Right atrium auricular region (tissue), 2 donors: ENCODE measurements at places on chromosomes 4 and X.
A peak's percentile ranks its signal among the peaks of the same experiment; 100 is the strongest.

GRCh38 chrX:68193786-68194185 is 239.5 kb downstream of the OPHN1 start:
- DNase-seq = no peak

- DNase-seq = no peak
Measured at GRCh38 chr4:131309628-131310027, 1839.5 kb upstream of the PCDH10 start.

- no peak for DNase-seq
Measured at GRCh38 chrX:112645774-112646173, 34.0 kb downstream of the LHFPL1 start.

- DNase-seq = no peak
Measured at GRCh38 chrX:5907207-5907606, 321.5 kb downstream of the NLGN4X start.

DNA sequence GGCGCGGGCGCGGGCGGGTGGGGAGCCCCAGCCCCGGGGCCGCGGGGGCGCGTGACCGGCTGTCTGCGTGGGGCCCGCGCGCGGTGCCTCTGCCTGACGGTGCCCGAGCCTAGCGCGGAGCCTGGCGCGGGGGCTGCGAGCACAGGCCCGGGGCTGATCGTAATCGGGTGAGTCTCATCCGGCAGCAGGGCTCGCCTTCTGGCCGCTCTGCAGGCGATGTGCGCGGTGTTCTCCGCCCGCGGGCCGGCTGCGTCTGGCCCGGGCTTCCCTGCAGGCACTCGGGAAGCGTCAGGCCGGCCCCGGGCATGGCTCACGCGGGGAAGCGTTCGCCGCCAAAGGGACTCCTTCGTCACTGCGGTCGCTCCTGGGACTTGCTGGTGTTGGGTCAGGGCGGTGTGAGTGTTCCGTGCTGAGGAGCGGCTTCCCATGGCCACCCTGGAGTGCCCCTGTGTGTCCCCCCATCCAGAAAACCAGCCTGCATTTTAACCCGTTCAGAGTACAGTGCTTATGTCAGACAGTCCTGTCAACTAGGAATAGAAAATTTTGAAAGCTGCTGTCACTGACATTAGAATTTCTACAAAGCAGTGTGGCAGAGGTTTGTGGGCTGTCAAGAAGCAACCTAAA is 40.6 kb downstream of the FAM149A start:
- DNase-seq = peak; percentile 72

DNA sequence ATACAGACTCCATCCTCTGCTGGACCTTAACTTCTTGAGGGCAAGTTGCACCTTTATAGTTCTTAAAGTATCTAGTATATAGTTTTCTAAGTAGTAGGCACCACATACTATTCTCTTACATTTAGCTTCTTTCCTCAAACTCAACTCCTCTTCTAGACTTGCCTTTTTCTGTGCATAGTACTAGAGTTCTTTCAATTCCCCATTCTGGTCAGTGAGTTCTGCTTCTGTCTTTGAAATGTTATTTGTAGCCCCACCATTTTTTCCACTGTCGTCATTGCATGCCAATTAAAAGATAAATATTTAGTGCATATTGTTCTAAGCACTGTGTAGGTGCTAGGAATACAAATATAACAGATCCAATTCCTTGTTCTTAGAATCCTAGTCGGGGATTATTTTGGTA is 31.6 kb downstream of the CDKL5 start:
- no peak for DNase-seq

- no peak for DNase-seq
Measured at GRCh38 chr4:105122350-105122749, 24.3 kb upstream of the TET2 start.
